Activated T-cell treated with anti-CD3 and anti-CD28 coated beads, Interleukin-2, amount 50 U/mL, for 4 hours (primary cell): ENCODE measurements at places on chromosomes 6 and 20. TPM values are rescaled to one million over a fixed set of nuclear protein-coding genes. Genes with fewer than 3 reads are reported as not detected.

DNA sequence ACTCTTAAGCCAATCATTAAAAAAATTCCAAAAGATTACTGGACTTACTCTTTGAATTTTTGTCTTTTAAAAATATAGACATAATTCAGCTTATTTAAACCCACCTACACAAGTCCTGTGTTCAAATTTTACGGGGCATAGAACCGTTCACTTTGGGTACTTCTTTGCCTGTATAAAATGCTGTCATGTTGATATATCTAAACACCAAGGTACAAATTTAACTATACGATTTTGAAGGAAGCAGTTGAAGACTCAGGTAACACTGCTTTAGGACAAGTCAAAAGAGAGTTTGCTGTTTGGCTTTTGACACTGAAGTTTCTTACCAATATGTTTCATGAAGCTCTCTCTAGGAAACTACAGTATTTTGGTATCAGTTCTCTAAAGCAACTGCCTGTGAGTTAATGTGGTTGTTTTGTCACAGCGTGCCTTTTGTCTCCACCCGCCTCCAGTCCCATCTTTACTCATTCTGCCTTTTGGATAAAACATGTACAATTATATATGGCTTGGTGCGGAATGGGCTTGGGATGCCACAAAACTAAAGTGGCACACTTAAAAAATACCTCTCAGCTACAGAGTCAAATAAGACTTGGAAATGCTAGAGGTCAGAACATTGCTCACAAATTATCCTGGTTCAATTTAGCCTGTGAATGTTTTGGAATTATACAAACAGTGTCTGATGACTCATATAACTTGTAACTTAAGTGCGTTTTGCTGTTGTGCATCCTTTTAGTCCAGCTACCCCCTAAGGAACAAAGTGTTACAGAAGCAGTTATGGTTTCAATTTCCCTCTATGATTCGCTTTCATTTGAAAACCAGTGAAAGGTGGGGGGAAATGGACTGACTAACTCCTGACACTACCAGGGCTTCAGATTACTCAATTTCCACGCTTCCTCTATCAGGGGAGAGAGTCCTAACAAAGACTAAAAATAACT, 38.7 kb downstream of the RGS17 start:
- no peak for DNase-seq

- no peak for DNase-seq
Measured at GRCh38 chr20:14928083-14928482, 590.7 kb upstream of the FLRT3 start.

GRCh38 chr6:107735906-107736635, 88.0 kb downstream of the SCML4 start:
- DNase-seq: no peak

DNA sequence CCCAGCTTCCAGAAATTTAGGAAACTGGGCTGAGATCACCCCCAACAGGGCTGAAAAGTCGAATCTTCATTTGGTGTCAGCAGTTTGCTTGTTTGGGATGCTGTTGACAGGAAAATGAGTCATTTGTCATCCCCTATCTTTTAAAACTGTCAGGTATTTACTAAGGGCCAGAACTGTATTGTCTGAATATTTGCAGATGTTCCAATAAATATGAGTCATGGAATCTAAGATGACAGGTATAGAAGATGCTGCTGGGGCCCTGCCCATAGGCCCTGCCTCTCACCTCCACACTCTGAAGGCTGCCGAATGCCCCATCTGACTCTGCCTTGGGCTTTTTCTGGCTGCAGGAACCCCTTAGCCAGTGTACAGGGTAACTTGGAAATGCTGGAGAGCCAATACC, 3.9 kb downstream of the ETV7 start:
- no peak for DNase-seq

The ETV7 gene
- total RNA-seq: 0.45 TPM

The TAP2 gene
- total RNA-seq: 305 TPM

The VGLL2 gene
- not detected for total RNA-seq

The RNF144B gene
- 1.4 TPM for total RNA-seq
